ENCODE measurements at places on chromosomes 3 and 15.

DNA sequence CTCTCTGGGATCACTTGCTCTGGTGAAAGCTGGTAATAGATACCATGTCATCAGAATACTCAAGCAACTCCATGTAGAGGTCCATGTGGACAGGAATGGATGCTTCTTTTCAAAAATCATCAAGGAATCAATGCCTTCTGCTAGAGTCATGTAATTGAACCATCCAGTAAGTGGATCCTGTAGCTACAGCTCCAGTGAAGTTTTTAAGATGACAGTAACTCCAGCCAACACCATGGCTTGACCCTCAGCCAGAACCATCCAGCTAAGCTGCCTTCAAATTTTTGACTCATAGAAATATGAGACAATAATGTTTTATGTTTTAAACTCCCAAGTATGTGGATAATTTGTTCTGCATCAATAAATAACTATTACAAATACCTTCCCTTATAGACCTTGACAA lies 923.7 kb downstream of the EPHA3 start:
- no peak for DNase-seq

GRCh38 chr3:57768595-57768994 lies 12.5 kb downstream of the SLMAP start:
- no peak for DNase-seq

GRCh38 chr15:84934942-84935729 lies 46.5 kb upstream of the PDE8A start:
- DNase-seq = no peak

DNA sequence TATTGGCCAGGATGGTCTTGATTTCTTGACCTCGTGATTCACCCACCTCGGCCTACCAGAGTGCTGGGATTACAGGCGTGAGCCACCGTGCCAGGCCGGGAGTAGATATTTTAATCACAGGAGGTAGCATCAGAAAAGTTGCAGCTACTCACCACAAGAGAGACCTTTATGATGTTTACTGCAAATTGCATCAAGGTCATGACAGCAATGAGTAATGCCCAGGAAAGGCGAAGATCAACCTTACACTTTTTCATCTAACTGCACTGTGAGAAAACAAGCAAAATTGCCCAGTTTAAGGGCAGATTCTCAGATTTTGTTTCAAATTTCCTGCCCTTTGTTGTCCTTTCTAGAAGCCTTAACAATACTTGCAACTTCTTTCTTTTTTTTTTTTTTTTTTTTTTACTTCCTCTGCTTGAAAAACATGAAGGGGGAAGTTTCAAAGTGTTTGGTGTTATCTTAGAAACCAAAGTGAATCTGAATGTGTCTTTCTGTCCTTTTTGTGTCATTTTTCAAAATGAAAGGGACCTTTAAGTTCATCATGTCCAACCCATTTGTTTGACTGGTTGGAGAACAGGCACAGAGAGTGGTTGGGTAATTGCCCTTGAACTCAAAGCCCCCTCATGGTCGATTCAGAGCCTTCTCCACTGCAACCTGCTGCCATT lies 25.0 kb downstream of the TGFBR2 start:
- DNase-seq = no peak

- no peak for DNase-seq
Observed at GRCh38 chr3:78426454-78426853, 1341.3 kb downstream of the ROBO1 start.
